ENCODE measurements at places on chromosomes 5 and 9.

DNA sequence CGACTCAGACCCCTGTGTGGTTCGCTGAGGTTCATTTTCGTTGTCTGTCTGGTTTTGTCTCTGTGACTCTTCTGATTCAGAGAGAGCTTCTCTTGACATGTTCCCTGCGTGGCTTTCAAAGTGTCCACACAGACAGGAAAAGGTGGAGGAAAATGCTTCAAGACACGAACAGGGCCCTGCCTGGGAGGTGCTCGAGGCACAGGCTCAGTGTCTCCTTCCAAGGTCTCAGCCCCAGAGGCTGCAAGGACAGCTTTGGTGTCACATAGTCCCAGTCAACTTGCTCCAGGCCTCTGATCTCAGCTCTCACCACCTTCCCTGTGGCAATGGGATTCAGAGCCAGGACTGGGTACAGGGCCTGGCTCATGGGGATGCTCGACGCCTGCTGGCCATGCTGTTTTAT lies 51.6 kb upstream of the SARDH start:
- DNase-seq = no peak

GRCh38 chr5:117094114-117094815 lies 519.6 kb upstream of the SEMA6A start:
- DNase-seq = no peak

GRCh38 chr9:18350995-18351595 lies 122.9 kb upstream of the ADAMTSL1 start:
- no peak for DNase-seq

DNA sequence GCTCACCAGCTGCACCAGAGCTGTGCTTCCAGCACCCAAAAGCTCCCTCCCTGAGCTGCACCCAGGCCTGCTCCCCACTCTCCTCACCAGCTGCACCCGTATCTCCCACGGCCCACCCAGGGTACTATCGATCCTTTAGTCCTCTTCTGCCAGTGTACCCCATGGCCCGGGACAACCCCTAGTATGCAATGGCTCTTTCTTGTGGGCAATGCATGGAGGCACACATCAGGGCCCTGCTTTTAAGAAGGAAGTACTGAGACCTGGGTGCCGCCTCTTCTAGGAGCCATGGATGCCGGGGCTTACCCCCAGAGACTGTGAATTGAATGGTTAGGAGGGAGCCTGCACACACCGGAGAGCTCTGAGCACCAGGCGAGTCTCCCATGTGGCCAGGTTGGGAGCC lies 49.5 kb downstream of the TENT4A start:
- no peak for DNase-seq

DNA sequence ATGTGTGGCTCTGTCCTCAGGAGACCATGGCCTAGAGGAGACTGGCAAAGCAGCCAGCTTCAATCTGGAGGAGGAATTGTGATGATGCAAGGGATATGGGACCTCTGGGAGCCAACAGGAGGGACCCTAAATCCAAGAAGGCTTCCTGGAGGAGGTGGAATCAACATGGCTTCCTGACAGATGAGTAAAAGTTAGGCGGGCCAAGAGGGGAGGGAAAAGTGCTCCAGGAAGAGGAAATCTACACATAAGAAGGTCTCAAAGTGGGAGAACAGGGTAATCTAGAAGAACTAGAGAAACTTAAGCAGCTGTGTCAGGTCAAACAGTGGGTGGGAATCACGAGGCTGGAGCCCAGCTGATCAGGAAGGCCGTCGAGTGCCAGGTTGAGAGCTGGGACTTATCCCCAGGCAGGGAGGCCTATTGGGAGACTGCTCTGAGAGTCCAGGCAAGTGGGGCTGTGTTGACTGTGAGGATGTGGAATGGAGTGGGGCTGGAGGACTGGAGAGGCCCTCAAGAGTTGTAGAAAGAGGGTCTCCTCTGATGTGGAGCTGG lies 119.1 kb downstream of the C9orf50 start:
- no peak for DNase-seq

DNA sequence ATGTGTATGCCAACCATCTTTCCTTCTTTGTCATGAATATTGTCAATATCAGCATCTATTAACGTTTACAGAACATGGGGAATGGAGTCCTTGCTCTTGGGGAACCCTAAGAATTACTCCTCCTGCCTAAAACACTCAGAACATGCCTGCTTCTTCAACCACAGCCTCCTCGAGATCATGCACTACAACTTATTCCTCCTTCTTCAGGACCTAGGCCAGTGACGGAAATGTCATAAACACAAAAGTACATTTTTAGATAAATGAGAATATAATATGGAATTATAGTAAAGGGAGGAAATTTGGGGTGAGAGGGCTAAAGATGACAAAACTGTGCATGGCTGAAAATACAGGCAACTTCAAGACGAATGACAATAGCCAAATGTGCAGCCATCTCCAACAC lies 3.1 kb upstream of the IFNK start:
- no peak for DNase-seq

GRCh38 chr9:117465706-117466105 lies 50.8 kb upstream of the ASTN2 start:
- DNase-seq = no peak

GRCh38 chr9:134056483-134057306 lies 11.1 kb downstream of the BRD3 start:
- no peak for DNase-seq

- no peak for DNase-seq
Observed at GRCh38 chr5:5584751-5585150, 162.3 kb downstream of the ICE1 start.

- no peak for DNase-seq
Observed at GRCh38 chr5:80704221-80704620, 49.4 kb upstream of the DHFR start.

- no peak for DNase-seq
Observed at GRCh38 chr5:316210-317085, 5.1 kb upstream of the AHRR start.

- no peak for DNase-seq
Observed at GRCh38 chr5:114695292-114695904, 333.5 kb downstream of the KCNN2 start.

DNA sequence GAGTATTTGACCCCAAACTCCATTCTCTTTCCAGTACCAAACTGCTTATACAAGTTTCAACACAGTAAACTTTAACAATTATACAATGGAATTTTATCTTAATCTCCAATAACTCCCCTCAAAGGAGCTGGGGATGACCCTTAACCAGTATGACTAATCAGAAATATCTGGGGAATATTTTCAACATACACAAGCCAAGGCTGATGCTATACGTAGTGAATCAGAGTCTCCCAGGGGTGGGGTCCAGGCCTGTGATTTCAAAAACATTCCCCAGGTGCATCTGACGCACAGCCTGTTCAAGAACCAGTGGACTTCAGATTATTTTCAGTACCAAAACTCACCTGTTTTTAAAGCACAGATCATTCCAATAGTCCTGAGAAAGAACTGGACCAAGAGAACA lies 11.8 kb upstream of the SEMA5A start:
- no peak for DNase-seq

DNA sequence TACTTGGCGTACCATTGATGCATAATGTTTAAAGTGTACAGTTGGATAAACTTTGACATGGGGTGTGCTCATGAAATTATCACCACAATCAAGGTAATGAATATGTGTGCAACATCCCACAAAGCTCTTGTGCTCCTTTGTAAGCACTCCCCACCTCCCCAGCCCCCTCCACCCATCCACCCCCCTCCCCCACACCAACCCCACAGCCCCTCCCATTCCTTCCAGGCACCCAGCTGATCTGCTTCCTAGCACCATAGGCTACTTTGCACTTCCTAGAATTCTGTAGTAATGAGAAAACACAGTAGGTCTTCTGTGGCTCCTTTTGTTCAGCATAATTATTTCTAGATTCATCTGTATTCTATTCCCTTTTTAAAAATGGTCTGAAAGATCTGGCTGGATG lies 24.5 kb downstream of the FGD3 start:
- no peak for DNase-seq

- no peak for DNase-seq
Observed at GRCh38 chr5:107532169-107532878, 138.4 kb downstream of the EFNA5 start.

GRCh38 chr5:116037236-116037822 lies 5.1 kb downstream of the ARL14EPL start:
- no peak for DNase-seq

GRCh38 chr5:138903130-138903775 lies 28.1 kb upstream of the LRRTM2 start:
- DNase-seq = no peak
